ENCODE measurements at places on chromosomes 2 and 18.
A peak's percentile ranks its signal among the peaks of the same experiment; 100 is the strongest.

DNA sequence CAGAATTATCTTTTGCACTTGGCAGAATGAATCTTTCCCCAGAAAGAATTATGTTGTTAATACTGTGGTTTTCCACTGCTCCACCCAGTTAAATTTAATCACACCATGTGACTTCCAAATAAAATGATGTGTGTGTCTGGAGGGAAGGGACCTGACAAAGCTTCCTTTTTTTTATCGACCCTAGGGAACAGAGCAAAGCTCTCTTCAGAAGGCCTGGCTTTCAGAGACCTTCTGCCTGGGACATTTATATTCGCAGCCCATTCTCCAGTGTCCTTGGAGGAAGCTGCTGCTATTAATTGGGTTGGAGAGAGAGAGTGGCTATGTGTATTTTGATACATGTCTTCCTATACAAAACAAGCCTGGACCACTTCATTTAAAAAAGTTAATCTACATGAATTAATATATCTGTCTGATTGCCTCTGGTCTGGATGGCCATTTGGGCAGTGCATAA is 233.7 kb downstream of the PRKCE start:
- no peak for DNase-seq

DNA sequence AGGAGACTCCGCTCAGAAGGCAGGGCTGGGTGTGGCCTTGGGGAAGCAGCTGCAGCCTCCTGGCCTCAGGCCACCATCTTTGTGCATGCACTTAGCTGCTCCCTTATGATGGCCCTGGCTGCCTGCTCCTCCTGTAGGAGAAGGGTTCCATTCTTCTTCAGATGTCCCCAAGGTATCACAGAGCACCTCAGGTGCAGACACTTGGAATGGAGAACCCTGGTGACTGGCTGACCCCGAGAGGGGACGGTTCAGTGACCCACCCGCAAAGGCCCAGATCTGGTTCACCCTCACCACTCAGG is 9.6 kb downstream of the GPAT2 start:
- no peak for DNase-seq

GRCh38 chr2:172680436-172681068 is 55.1 kb upstream of the RAPGEF4 start:
- no peak for DNase-seq

GRCh38 chr2:56229397-56230060 is 45.7 kb downstream of the CCDC85A start:
- DNase-seq = no peak

GRCh38 chr2:84486441-84487115 is 27.5 kb upstream of the SUCLG1 start:
- DNase-seq = no peak

GRCh38 chr2:187213798-187214197 is 234.3 kb downstream of the CALCRL start:
- no peak for DNase-seq

- no peak for DNase-seq
These were observed 49.2 kb downstream of the SLC4A3 start for GRCh38 chr2:219676586-219676985.

GRCh38 chr2:16633621-16634430 is 31.8 kb downstream of the CYRIA start:
- DNase-seq = no peak

GRCh38 chr2:42256505-42256904 is 87.4 kb downstream of the EML4 start:
- DNase-seq = no peak

DNA sequence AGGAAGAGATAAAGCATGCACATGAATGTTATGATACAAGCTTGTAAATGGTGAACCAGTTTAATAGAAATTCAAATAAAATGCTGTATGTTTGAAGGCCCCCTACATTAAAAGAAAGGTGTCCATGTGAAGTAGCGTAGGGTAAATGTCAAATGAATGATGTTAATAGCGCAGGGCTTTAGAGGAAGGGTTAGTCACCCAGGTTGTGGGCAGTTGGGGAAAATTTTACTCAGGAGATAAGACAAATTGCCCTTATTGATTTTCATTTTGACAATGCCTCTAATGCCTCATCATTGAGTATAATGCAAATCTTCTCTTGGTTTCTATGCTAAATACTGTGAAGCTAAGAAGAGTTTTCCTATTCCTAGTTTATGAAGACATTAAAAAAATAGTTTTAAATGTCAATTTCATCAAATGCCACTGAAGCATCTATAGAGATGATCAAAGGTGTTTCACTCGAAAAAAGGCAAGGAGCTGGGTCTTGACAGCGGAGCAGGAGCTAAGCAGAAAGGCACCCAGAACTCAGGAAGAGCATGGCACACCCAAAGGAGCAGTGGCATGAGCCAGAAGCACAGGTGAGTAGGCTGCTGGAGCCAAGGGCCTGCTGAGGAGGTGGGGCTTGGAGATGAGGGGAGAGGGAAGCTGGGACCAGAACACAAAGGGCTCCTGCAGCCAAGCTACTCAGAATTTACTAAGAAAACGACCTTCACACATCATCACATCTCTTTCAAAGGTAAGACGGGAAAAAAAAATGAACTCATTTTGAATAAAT is 129.3 kb upstream of the ACKR3 start:
- DNase-seq = no peak

DNA sequence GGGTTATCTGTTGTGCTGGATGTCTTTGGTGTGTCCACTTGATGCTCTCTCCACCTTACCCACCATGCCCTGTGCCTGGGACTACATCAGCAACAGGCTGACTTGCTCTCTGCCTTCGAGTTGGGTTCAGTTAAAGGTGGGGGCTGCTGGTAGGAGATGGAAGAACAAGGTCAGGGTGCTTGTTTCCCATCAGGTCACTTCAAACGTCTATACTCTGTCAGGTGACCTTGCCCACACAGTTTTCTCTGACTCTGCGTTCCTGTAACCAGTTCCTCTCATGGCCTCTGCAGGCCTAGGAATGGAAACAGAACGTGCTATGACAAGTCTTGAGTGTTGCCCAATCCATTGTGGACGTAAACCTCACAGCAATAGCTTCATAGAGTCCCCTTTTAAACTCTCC is 38.4 kb upstream of the PAPOLG start:
- no peak for DNase-seq

DNA sequence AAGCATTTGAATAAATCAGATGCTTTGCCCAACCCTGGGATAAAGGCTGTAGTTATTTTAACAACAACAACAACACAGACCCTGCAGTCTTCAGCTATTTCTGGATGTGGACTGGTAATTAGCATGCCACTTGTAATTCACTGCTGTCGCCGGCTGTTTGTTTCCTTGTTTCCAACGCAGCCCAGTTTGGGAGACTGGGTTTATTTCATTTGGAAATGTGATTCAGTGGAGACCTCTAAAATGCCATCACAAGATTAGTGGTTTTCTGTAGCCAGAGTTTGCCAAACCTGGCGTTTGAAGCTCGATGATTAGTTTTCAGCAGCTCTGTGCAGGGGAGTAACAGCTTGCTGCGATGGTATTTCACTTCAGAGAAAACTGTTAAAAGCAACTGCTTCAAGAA is 83.5 kb downstream of the LDLRAD4 start:
- DNase-seq = no peak

GRCh38 chr2:230668184-230668938 is 44.3 kb upstream of the CAB39 start:
- peak; percentile 5 for DNase-seq

- DNase-seq = no peak
These were observed 740 bp downstream of the CHMP3 start for GRCh38 chr2:86562485-86562921.

DNA sequence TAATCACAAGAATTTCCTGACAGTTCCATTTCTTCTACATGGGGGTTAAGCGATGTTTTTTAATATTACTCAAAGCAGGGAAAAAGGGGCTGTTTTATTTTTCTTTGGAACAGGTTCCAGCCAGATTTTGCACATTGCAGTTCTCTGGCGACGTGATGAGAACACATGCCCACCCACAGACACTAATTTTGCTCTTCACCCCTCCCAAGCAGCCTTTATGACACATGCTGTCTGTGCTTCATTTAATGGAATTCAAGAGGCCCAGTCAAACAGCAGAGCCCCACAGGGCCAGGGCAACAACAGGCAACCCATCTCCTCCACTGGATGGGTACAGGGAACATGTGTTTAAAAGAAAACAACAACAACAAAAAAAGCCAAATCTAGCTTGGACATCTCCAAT is 70.8 kb downstream of the SPRED2 start:
- no peak for DNase-seq

GRCh38 chr2:10252224-10252623 is 50.5 kb upstream of the HPCAL1 start:
- DNase-seq = no peak

DNA sequence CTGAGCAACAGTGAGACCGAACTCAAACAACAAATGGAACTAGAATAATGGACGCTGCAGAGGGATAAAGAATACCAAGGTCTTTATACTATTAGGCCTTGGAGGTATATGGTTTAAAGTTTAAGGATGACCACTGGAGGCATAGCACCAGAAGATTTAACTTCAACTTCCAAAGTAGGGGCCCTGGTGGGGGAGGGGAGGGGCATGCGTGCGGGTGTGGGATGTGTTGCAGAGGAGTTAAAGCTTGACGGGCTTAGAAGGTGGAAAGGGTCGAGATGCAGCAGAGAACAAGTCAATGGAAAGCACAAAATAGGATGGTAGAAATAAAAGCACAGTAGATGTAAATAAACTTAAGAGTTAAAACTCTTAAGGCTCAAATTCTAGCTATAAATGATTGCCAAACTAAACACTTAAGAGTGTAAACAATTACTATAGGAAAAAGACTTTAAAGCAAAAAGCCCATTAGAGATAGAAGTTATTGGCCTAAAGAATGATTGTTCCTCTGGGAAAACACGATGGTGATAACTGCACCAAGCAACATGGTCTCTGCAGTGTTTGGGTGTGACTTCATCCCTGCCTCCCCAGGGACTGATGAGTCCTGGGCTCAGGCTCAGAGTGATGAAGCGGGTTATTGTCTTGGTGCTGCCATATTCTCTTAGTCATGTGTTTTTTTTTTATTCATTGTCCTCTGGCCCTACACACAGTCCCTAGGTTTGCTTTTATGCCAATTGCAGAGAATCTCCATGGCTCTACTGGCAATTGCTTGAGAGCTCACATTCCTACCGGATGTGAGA is 13.0 kb downstream of the RRM2 start:
- no peak for DNase-seq

DNA sequence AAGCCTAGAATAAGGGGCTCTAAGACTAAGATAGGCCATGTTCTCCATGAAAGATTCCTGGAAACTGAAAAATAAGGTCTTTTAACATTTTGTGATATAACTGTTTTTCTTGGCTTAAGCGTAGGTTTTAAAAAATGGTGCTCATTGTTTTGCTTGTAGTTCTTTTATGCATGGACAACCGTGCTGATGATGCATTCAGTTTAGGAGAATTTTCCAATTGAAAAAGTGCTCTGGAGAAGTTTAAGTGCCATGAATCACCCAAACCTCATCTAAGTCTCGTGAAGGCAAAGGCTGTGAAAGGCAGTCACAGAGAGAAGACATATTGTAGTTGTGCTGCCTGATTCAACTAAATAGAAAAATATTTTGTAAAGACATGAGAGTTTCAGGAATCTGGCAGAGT is 111.8 kb upstream of the GAREM1 start:
- no peak for DNase-seq

DNA sequence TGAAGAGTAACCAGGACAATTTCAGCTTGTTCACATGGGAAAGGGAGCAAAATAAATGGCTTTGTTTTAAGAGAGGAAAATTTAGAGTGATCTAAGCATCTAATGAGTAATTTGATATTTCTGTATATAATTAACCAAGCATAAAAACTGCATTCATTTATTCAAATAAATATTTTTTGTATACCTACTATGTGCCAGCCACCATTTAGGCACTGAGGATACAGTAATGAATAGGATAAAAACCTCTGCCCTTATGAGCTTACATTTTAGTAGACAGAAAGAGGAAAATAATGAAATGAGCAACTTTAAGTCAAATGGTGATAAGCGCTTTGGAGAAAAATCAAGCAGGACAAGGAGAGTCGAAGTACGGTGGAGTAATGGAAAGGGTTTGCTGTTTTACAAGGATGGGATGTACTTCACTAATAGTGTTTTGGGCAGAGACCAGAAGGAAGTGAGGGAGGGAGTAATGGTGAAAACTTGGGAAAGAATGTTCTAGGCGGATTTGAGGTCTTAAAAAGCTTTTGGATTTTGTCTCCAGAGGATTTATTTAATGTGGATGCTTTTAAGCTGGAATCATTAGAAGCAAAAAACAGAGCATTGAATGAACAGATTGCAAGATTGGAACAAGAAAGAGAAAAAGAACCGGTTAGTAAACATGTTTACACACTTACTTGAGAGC is 17.4 kb downstream of the NDC80 start:
- DNase-seq = no peak

GRCh38 chr2:140585016-140585415 is 1545.8 kb downstream of the LRP1B start:
- DNase-seq = no peak

All from SHP77 treated with DMSO at 0.1 percent for 48 hours (cell line).